ENCODE measurements at places on chromosomes 5 and 9.

- DNase-seq, result no peak
Observed at GRCh38 chr5:150000990-150001659, 586 bp downstream of the HMGXB3 start.

DNA sequence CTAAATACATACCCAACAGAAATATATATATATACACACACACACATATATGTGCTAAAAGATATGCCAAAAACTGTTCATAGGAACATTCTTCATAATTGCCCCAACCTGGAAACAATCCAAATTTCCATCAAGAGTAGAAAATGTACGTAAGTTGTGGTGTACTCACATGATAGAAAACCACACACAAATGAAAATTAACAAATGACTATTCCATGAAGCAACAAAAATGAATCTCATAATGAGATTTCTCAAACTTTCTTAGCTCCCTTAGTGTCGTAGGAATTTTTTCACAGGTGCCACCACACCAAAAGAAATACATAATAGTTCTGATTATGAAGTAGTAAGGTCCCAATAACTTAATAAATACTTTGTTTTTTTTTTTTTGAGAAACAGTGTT is 7.8 kb downstream of the ATP10B start:
- DNase-seq, result no peak

- DNase-seq, result no peak
Observed at GRCh38 chr9:70435948-70436347, 21.5 kb upstream of the KLF9 start.

DNA sequence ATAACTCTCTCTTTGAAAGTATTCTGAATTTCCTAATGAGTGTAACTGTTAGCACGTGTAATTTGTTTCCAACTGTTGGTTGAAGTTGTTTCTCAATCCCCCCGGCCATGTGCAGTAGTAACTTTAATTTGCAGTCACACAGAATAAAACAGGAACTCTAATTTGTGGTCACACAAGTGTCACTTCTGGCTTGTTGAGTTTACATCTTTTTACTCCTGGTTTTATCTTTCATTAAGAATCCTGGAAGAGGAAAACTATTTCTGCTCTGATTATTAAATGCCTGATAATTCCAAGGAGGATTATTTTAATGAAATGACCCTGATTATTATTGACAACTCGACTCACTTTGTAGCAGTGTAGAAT is 1.2 kb downstream of the SCAMP1 start:
- no peak for DNase-seq

GRCh38 chr9:135525241-135526088 is 4.2 kb downstream of the LCN1 start:
- no peak for DNase-seq

DNA sequence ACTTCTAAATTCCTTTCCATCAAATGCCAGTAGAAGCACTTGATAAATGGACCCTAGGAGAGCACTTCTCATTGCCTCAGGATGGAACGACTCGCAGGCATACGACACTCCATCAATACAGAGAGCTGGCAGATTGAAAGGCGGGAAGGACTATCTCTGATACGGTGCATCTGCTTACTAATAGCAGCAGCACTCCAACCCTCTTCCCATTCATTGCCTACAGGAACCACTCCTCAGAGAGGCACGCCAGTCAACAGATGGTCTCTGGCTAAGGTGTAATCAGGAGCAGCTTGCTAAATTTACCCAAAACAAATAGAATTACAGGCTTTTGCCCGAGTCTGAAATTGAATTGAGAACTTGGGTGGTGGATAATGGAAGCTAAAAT is 168.1 kb downstream of the EFNA5 start:
- no peak for DNase-seq

- DNase-seq, result no peak
Observed at GRCh38 chr9:136018257-136019031, 57.3 kb upstream of the UBAC1 start.

- DNase-seq, result no peak
Observed at GRCh38 chr5:60996368-60996767, 51.4 kb downstream of the NDUFAF2 start.

DNA sequence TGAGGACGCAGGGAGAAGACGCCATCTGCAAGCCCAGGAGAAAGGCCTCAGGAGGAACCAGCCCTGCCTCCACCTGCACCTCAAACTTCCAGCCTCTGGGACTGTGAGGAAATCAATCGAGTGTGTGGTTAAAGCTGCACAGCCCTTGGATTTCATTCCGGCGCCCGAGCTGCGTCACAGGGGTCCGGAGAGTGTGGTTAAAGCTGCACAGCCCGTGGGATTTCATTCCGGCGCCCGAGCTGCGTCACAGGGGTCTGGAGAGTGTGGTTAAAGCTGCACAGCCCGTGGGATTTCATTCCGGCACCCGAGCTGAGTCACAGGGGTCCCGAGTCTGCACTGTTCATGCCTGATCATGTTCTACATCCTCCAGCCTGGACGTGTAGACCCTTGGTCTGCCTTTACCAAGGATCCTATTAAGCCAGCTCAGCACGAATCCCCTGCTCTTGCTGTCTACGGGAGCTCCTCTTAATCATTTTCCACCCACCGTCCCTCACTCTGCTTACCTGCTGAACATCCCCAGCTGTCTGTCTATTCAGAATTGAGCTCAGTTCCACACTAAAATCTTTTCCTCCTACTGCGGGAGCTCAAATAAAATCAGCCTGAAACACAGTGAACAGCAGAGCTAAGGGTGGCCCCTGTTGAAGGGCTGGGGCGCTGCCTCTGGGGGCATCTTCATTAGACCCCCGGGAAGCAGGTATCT is 73.0 kb upstream of the OLFM1 start:
- no peak for DNase-seq

DNA sequence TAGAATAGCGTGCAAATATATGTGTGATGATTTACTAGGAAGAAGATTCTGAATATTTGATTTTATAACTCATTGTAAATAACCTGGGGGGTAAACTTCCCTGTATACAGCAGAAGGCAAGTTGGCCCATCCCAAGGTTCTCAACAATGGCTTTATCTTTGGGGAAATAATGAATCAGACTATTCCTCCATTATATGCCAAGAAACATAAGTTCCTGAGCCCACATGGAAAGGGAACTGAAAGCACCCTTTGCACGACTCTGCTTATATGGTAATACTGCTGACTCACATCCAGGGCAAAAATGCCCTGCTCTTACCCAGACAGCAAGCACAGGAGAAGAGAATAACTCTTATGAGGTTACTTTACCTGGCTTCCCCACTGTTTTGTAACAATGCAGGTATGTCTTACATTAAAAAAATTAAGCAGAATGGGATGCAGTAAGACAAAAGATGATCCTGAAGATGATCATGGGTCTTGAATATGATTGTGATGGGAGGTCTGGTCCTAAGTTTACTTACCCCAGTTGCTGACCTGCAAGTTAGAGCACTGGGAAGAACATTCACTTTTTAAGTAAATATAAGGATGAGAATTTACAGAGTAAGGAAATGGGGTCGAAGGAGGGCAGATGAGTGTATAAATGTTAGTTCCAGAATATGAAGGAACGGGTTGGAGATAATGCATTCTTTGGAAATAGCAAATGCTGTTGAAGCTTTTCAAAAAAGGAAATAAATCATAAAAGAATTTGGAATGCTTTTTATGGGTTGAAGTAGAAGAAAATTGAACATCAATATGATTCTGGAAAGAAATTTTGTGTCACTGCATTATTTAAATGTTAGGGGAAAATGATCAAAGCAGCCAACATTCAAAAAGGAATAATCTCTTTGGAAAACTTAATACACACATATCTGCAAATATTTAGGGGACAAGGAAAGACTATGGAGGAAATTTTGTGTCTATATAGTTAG is 428.4 kb upstream of the MPDZ start:
- DNase-seq, result no peak

- DNase-seq, result no peak
Observed at GRCh38 chr9:650362-650761, 191.1 kb upstream of the DMRT1 start.

DNA sequence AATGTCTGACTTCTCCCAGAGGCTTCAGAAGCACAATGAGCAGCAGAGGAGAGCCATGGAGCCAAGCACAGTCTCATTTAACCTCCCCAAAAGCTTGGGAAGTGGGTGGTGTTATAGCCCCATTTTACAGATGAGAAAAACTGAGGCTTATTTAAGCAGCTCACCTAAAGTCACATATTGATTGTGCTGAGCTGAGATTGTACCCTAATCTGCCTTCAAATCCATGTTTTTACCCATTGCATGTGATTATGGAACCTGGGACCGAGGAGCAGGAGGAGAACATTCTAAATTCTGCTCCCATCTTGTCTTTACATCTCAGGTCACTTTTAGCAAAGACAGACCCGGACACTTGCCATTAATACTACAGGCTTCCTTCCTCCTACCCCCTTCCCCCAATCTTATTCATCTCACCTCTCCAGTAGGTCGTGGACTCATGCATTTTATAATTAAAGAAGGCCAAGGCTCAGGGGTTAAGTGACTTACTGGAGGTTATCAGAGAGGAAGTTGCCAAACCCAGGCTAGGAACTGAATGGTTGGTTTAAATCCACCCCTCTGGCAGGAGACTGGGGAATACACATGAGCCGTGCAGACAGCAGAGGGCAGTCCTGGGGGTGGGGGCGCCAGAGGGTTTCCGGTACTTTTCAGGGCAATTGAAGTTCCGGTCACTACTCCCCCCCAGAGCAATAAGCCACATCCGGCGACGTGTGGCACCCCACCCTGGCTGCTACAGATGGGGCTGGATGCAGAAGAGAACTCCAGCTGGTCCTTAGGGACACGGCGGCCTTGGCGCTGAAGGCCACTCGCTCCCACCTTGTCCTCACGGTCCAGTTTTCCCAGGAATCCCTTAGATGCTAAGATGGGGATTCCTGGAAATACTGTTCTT is 51.0 kb upstream of the IL17B start:
- no peak for DNase-seq

DNA sequence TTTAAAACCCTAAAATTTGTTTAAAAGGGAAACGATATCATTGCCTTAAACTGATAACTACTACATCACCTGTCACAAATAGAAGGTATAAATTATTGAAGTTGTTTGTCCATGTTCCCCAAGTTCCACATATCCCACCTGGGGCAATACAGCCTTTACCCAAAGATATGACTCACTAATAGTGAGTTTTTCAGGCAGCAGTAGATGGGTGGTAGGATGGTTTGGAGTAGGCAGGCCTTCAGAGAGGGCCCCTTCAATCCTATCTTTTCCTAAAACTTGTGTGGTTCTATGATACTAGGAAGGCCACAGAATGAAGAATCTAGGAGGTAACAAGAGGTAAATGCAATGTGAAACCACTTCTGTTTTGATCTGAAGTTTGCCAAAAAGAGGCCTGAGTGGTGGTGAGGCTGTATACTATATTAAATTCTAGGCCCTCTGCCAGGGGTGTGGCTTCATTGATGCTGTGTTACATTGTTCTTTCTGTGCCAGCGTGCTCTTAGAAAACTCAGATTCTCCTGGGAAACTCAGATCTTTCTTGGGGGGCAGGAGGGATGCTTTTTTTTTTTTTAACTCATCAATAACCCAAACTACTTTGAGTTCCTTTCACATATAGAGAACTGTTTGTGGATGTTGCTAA is 7.2 kb downstream of the CYSTM1 start:
- no peak for DNase-seq

GRCh38 chr5:36242534-36243485 is 1.1 kb upstream of the NADK2 start:
- DNase-seq, result peak; percentile 9

GRCh38 chr5:26945901-26946300 is 92.5 kb downstream of the CDH9 start:
- DNase-seq, result no peak

GRCh38 chr5:142087920-142088679 is 20.5 kb upstream of the NDFIP1 start:
- DNase-seq, result peak; percentile 24

DNA sequence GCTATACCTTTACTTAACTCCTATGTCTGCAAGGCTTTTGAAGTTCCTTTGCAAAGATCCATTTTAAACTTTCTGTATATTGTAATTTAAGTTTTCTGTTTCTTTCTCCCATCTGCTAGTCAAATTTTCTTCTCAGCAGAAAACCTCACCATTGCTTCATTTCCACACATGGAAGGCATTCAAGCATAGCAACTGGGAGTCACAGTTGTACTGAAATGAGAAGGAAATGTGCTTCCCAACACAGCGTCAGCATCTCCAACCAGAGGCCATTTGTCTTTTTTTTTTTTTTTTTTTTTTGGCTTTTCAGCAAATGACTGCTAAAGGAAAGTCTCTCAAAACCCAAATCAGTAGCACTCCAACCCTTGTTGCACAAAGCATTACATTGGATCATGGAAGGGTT is 92.5 kb downstream of the RAB3C start:
- DNase-seq, result no peak

GRCh38 chr5:1471997-1472963 is 27.0 kb upstream of the SLC6A3 start:
- DNase-seq, result no peak

GRCh38 chr5:81093536-81094196 is 133.5 kb downstream of the RASGRF2 start:
- DNase-seq, result no peak

- DNase-seq, result peak; percentile 55
Observed at GRCh38 chr5:172114875-172115422, 73.1 kb downstream of the STK10 start.

GRCh38 chr9:80701061-80701460 is 988.3 kb downstream of the TLE1 start:
- DNase-seq, result no peak

DNA sequence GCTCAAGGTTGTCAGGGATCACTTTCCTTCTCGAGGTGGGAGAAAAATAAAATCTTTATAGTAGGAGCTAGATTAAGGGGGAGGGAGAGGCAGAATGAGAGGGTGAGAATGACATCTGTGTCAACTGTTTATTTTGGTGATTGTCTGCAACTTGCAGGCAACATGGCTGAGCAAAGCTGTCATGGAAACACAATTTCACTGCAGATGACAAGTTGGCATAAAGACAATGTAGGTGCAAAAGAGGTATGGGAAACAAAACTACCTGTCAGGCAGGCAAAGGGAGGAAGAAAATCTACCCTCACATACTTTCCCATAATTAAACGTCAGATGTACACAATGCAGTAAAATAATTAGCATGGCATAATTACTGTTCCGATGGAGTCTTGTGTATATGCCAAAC is 167.4 kb downstream of the SLIT3 start:
- DNase-seq, result no peak

- no peak for DNase-seq
Observed at GRCh38 chr5:430214-430925, 12.6 kb upstream of the EXOC3 start.

- DNase-seq, result no peak
Observed at GRCh38 chr5:122067390-122067789, 10.7 kb downstream of the LOX start.

DNA sequence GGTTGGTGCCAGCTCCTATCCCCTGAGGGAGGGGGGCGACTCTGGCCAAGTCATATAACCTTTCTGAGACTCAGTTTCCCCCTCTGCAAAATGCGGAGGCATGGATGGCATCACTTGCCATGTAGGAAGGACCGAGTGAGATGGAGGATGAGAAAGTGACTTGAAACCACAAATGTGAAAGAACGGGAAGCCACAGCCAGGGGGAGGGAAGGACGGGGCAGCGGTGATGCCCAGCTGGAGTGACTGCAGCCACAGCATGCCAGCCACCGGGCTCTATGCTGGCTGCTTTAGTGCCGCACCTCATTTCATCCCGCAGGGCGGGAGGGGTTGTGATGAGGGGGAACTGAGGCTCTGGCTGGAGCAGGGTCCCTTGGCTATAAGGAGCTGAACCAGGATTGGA is 74.5 kb downstream of the HMCN2 start:
- DNase-seq, result no peak
